ENCODE measurements at places on chromosomes 16 and 17.

DNA sequence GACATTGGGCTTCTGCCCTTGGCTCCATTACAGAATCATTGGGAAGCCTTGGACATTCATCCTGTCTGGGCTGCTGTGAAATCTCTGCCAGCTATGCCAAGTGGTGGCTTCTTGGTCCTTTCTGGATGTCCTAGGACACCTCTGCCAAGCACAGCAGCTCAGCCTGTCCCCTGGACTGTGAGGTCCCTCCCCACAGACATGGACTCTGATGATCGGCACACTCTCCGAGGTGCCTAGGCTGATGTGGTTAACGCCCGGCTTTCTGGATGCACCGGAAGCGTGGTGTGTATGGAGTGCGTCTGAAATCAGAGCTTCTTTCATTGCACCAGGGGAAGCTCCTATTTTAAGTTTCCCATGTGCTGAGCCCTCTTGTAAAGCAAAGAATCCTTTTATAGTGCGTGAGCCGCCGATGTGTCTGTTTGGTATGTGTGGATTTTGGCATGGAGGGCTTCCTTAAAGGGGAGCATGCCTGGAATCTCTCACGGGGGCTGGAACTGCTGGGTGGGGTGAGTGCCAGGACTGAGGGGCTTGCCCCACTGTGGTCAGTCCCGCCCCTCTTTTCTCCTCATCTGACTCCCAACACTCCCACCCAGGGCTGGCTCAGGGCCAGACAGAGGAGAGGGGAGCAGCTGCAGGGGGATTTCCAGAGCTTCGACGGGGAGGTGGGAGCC, 7.0 kb upstream of the ARHGAP23 start:
- no peak for DNase-seq

GRCh38 chr17:20120836-20121235, 111.7 kb downstream of the SPECC1 start:
- no peak for DNase-seq

DNA sequence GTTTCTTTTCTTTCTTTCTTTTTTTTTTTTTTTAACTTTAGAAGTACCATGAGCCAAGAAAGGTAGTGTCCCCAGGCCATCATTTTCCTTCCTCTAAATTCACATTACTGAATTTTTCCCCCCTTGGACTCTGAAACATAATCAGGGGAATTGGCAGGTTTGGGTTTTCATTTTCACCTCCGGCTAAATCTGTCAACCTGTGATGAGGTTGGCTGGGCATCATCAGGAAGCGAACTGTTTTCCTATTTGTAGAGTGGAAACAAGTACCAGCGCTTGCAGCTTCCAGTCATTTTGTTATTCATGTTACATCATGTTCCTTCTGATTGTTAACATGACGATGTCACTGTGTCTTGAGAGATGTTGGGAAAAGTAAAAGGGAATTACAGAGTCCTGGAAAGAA, 641.9 kb upstream of the RBFOX1 start:
- no peak for DNase-seq

- DNase-seq, result no peak
Observed at GRCh38 chr16:85048921-85049562, 21.4 kb downstream of the KIAA0513 start.

- DNase-seq, result no peak
Observed at GRCh38 chr17:312476-313148, 40.0 kb downstream of the RPH3AL start.

GRCh38 chr17:46931596-46931995, 8.6 kb downstream of the GOSR2 start:
- no peak for DNase-seq

GRCh38 chr17:66552371-66552770, 250.0 kb downstream of the PRKCA start:
- DNase-seq, result no peak

DNA sequence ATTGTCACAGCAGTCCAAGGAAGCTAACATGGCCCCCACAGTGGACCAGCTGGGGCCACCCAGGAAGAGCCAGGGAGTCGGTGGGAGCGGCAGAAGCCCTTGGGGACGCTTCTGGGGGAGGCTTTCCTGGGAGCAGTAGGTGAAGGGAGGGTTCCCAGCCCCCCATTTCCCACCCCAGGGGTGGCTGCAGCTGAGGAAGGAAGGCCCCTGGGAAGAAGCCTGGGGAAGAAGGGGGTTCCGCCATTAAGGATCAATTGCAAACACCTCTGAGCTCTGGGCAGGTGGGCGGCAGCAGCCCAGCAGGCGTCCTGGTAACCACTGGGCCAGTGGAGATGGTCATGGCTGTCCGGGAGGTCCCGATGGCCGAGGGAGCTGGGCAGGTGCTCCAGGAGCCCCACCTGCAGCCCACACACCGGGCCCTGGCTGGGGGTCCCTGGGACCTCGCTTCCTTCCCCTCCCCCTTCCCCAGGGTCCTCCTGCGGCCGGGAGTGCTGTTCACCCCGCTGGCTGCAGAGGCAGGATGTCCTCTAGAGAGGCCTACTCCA, 592 bp upstream of the PERCC1 start:
- no peak for DNase-seq

DNA sequence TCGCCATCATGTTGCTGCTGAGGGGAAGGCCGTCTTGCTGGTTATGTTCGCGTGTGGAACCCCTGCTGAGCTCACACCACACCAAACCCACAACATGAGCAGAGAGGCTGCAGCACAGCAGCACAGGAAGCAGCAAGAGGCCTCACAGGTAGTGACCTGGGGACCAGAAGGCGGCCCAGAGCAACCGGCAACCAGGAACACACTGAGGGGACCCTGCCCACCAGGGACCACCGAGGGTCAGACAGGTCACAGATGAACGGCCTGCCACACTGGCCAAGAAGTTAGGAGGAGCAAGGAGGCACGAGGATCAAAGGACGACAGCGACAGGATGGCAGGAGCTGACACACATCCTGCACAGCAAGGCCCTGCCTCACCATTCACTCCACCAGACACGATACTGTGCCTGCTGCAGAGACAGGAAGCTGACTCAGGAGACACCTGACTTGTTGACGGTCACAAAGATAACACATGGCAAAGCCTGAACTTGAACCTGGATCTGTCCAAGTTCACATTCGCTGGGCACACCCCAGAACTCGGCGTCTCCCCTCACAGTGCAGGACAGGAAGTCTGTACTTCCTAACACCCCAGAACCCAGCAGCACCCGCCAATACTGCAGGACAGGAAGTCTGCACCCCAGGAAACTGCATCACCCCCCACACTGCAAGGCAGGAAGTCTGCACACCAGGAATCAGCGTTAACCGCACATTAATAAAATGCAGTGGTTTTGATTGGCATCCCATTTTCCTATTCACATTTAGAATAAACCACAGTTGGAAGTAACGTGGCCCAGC, 98.5 kb downstream of the ZNF778 start:
- no peak for DNase-seq

DNA sequence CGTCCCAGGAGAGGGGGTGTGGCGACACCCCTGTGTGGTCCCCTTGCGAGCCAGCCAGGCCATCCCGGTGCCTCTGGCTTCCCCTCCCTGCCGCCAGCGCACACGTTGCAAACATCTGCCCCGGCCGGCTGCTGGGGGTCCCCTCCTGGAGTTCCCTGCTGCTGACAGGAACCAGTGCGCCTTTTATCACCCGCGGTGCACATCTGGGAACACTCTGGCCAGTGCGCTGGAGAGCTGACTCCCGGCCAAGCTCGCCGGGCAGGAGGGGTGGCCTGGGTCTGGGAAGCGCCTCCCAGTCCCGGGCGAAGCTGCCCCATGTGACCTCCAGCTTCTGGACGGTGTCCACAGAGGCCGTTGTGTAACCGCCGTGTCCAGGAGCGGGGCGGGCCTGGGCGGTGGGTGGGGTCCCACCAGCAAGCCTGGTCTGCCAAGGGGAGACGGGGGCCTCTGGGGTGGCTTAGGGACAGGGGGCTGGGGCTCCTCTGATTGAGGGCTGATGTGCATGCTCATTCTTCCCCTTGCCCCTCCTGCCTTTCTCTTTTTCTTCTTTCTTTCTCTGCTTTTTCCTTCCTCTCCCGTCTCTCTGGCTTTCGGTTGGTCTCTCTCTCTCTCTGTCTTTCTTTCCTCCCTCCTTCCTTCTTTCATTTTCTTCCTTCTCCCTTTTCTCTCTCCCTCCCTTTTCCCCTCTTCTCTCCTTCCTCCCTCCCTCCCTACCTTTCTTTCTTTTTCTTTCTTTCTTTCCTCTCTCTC, 25.2 kb upstream of the CIBAR2 start:
- no peak for DNase-seq

GRCh38 chr16:20740901-20741521, 607 bp downstream of the THUMPD1 start:
- peak; percentile 85 for DNase-seq
